ENCODE measurements at places on chromosomes 1 and 21.

- DNase-seq = peak; percentile 84
Measured at GRCh38 chr1:27556781-27557595, 47.0 kb downstream of the AHDC1 start.

GRCh38 chr1:215081661-215082531, 641 bp upstream of the KCNK2 start:
- no peak for DNase-seq

DNA sequence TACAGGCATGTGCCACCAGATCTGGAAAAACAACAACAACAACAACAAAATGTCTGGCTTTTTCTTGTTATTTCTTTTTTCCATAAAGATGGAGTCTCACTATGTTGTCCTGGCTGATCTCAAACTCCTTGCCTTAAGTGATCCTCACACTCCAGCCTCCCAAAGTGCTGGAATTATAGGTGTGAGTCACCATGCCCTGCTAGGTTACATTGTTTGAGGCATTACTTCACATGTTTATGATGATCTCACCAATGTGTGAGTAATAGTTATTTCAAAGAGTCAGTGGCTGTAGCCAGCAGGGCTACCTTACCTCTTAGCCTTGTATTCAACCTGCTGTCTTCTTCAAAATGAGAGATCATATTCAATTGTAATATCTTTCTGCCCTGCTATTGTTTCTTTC, 445.7 kb downstream of the AMY1C start:
- DNase-seq = no peak

- DNase-seq = no peak
Measured at GRCh38 chr1:109910963-109911798, 532 bp downstream of the CSF1 start.

DNA sequence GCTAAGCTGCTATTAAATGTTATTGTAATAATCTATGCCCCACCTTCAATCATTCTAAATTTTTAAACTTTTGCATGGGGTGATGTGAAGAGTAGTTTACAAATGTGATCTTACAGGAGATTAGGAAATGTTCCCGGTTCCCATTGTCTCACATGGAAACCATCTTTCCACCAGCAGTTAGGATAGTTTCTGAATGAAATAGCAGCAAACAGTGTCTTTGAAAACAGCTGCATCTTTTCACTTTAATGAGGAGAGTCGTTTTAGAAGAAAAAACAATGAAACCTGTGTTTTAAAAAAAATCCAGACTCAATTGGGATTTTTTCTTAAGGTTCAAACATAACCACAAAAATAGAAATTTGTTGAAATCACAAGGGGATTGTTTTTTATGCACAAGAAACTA, 134.2 kb downstream of the TLR5 start:
- no peak for DNase-seq

GRCh38 chr1:171999756-172000155, 158.5 kb downstream of the DNM3 start:
- no peak for DNase-seq

DNA sequence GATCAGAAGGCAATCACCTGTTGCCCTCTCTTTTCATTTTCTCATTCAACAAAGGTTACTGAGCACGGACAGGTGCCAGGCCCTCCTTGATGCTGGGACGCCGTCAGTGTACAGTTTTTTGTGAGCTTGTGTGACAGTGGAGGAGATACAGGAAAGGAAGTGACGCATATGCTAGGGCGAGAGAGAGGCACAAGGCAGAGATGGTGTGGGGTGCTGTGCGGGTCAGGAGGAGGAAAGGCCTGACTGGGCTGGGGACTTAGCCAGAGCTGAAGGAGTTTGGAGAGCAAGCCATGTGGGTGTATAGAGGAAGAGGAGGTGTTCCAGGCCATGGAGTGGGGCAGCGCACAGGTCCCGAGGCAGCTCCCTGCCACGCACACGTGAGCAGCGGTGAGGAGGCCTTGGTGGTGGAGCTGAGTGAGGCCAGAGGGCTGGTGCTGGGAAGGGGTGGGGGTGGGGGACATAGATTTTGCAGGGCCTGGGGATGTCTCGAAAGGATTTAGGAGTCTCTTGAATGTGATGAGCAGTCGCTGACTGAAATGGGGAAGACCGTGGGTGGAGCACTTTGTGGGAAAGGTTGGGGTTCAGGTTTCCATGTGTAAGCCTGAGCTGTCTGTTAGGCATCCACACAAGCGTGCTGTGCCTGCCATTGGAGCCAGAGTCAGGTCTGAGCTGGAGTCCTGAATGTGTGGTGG, 46.0 kb downstream of the TRAPPC10 start:
- DNase-seq = no peak

GRCh38 chr1:198700396-198700795, 61.6 kb downstream of the PTPRC start:
- DNase-seq = no peak

DNA sequence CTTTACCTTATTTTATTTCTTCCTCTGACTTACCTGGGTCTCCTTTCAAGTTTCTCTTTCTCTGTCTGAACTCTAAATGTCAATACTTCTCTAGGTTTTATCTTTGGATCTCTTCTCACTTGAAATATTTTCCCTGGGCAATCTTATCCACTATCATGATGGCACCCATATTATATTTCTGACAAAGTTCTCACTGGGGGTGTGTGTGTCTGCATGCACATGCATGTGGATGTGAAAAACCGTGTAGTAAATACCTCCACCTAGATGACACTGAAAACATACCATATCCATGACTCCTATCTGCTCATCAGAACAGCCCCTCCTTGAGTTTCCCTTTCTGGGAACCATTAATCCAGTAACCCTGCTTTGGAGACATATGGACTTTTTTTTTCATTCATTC, 30.9 kb downstream of the DNASE2B start:
- no peak for DNase-seq

GRCh38 chr21:44458971-44459711, 3.8 kb downstream of the LRRC3 start:
- DNase-seq = no peak

- DNase-seq = no peak
Measured at GRCh38 chr1:192739476-192740184, 69.2 kb upstream of the RGS2 start.

DNA sequence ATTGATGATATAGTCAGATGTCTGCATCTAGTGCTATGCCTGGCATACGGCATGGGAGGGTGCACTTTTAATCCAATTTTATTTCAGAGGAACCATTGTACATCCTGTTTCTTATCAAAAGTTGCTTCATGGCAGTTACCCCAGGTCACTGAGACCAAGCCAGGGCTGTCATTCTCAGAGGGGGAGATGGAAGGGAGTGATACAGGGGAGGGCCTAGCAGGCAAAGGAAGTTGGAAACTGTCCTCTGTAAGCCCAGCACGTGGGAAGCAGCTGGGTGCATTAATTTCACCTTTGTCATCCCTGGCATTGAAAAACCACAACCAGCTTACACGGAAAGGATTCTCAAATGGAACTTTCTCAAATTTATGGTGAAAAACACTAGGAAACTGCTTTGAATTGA, 458.7 kb upstream of the ADAMTS5 start:
- DNase-seq = no peak

GRCh38 chr21:42360317-42360716, 6.0 kb downstream of the TFF1 start:
- DNase-seq = no peak

DNA sequence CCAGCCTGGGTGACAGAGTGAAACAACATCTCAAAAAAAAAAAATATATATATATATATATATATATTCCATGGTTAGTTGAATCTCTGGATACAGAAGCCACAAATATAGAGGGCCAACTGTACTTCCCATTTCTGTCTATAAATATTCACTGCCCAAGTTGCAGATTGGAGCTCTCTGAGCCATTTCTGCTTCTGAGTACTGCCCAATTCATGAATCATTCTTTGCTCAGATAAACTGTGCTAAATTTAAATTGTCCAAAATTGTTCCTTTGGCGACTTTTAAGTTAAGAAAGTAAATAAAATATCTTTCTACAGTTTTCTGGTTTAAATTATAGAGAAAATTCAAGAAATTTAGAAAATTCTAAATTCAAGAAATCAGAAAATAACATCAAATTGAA, 23.2 kb upstream of the C1orf146 start:
- DNase-seq = no peak

DNA sequence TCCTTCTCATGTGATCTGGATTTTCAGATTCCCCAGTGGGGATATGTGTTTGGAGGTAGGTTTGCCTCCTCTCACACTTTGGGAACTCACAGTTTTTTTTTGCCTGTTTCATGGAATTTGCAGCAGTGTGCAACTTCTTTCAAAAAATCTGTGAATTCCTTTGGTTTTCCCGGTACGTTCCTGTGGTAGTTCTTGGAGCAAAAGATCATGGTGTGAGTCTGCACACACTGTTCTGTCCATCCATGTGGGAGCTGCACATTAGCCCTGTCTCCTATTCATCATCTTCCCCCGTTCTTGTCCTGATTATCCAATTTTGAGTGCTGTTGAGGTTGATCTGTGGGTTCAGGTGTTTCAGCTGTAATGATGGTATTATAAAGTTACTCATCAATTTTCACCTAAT, 30.3 kb upstream of the TACSTD2 start:
- DNase-seq = no peak

GRCh38 chr21:26061437-26061836, 109.1 kb downstream of the APP start:
- no peak for DNase-seq

DNA sequence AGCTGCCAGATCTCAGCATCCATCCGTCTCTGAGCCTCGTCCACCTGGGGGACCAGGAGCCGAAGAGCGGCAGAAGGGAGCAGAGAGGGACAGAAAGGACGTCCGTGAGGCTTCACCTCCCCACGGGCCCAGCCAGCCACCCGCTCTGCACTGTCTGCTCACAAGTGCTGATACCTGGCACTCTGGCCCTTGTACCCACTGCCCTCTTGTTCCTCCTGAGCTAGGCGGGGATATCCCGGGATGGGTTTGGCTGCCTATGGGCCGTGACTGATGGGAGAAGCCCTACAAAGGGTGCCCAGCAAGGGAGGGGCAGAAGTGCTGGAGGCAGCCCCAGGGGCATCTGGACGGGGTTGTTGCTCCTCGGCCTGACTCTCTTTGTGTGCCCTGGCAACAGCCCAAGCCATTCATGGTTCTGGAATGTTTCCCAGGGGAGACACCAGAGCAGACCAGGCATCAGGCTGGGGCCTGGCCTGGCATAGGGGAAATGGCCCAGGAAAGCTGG, 57.6 kb downstream of the LDLRAD2 start:
- no peak for DNase-seq

DNA sequence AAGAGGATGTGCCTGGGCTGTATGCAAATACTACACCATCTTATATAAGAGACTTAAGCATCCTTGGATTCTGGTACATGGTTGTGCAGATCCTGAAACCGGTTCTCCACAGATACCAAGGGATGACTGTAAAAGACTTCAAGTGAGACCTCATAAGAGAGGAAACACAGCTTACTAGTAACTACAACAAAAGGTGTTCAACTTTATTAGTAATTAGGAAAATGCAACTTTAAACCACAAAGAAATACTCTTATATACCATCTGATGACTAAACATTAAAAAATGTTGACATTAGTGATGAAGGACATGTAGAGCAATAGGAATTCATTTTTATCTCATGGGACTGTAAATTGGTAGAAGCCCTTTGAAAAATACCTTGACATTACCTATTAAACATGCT, 102.7 kb downstream of the RASAL2 start:
- no peak for DNase-seq

- DNase-seq = no peak
Measured at GRCh38 chr21:33334824-33335223, 10.1 kb downstream of the IFNAR1 start.

- no peak for DNase-seq
Measured at GRCh38 chr1:246513619-246514343, 6.7 kb upstream of the SMYD3 start.

DNA sequence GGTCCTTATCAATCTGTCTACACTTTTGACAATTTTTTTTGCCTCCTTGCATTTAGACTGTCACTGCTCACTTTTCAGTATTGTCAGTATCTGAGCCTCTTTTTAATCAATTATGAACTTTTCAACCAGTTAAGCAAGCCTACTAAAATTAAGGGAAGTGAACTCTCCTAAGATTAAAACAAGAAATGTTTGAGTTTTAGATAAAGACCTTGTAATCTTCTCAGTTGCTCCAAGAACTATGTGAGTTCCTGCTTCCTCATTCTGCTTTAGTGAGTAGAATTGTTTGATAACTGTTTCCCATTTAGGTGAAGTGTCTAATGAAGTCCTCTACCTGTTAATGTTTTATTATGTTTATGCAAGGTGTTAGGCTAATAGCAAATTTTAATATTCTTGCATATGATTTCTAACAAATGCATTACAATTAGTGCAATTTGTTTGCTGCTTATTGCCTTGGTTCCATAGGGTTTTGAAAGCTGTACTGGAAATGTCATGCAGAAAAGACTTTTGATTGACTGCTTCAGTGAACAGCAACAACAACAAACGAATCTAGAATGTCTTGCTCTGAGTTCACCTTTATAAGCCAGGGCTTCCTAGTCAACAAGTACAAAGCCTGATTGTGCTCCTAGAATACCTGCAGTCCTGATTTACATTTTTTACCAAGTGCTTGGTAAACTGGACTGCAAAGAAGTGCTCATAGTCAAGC, 40.9 kb downstream of the PLA2G4A start:
- no peak for DNase-seq

DNA sequence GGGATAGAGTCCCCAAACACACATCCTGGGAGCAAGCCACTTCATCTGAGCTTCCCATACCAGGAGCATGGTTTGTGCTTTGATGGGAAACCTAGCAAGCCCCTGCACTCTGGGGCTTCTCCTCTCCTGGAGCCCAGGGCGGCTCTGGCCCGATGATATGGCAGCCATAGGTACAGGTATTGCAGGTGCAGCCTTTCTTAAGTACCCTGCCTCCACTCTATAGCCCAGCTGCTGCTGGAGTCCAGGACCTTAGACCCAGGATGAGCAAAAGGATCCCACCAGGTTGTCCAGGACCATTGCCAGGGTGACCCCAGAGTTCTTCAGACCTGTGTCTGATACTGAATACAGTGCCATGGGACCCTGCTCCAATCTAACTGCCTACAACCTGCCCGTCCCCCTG, 4.2 kb downstream of the C1orf226 start:
- no peak for DNase-seq

GRCh38 chr1:27563591-27564471, 40.1 kb downstream of the AHDC1 start:
- DNase-seq = no peak

DNA sequence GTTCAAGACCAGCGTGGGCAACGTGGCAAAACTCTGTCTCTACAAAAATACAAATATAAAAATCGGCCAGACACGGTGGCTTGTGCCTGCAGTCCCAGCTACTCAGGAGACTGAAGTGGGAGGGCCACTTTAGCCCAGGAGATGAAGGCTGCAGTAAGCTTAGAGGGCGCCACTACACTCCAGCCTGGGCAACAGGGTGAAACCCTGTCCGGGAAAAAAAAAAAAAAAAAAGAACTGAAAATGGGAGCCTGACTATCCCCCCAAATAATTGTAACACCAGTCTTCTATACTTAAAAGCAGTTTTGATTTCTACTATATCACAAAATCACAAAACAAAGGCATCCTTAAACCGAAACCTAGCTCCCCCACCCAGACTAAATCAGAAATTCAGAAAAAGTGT, 60.3 kb downstream of the CDC42BPA start:
- DNase-seq = no peak

- no peak for DNase-seq
Measured at GRCh38 chr1:93533677-93534076, 85.8 kb downstream of the FNBP1L start.

Measured in hindlimb muscle (tissue), 1 donor.